ENCODE measurements at places on chromosomes 1 and 21.

DNA sequence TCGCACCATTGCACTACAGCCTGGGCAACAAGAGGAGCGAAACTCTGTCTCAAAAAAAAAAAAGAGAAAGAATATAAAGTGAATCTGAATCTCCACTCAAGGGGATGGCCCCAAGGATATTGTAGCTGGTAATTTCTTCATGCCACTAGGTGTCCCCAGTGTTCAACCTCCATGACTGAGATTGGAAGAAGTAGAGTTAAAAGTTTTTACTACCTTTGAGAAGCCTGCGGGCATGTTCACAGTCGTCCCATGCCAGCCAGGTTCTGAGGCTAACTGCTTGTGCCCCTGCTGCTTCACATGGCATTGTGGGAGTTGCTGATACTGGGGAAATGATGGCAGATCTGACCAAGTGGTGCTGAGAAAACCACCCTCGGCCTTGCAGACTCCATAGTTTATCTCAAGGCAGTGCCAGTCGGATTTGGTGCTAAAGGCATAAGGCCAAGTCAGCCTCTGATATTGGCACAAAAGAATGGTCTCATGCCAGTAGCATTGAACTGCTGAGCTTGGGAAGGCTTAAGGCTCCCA, 10.8 kb upstream of the SHISA4 start:
- peak; percentile 58 for DNase-seq

GRCh38 chr1:60171801-60172200, 98.2 kb upstream of the C1orf87 start:
- DNase-seq = peak; percentile 69

- no peak for DNase-seq
Measured at GRCh38 chr1:238029126-238029525, 138.4 kb upstream of the ZP4 start.

DNA sequence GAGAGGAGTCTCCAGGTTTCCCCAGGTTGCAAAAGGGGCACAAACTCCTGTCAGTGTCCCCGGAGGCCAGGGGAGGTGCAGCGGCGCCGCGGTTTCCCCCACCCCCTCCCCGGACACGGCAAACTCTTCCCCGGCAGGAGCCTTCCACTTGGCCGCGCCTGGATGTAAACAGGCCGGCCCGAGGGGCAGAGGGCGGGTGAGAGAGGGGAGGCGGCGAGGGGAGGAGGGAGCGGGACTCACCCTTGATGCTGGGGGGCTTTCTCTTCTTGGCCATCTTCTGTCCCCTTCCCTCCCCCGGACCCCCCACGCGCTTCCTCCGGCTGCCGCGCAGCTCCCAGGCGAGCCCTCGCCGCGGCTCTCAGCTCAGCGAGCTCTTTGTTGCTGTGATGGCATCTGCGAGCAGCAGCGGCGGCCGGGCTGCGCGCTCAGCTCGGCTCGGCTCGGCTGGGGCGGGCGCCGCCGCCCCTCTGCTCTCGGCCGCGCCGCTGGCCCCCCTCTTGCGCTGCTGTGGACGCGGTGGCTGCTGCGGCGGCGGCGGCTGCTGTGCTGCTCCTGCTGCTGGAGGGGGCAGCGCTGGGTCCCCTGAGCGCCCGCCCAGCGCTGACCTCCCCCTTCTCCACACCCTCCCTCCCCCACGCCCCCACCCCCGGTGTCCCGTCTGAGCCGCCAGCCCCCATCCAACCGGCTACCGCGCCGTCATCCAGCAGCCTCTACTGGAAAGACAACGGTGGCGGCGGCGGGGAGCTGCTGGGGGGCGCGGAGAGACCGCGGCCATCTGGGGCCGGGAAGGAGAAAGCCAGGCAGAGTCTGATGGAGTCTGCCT, 4.9 kb upstream of the SLC44A5 start:
- DNase-seq = peak; percentile 22

DNA sequence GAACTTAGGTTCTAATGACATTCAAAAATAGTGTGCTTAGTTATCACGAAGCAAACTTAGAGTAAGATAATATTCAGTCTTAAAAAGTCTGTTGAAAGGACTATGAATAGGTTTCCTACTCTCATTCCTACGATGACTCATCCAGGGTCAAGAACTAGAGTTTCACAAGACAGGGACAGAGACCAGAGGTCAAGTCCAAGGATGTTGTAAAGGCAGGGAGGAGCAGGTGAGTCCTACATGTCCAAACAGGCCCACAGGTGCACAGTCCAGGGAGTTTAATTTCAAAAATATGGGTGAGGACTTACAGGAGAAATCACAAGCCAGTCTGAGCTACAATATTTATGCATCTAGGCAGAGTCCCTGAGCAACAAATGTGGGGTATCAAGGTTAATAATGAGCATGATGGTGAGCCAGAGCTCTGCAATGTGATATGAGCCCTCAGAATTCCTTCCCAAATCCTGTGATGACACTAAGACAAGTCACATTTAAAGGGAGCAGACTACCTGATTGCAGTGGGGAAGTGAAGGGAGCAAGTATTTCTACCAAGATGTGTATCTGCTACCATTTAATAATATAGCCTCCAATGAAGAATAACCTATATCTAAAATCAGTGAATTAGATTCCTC, 100.0 kb upstream of the NRIP1 start:
- DNase-seq = no peak

GRCh38 chr1:176626572-176627061, 163.6 kb downstream of the PAPPA2 start:
- DNase-seq = no peak

DNA sequence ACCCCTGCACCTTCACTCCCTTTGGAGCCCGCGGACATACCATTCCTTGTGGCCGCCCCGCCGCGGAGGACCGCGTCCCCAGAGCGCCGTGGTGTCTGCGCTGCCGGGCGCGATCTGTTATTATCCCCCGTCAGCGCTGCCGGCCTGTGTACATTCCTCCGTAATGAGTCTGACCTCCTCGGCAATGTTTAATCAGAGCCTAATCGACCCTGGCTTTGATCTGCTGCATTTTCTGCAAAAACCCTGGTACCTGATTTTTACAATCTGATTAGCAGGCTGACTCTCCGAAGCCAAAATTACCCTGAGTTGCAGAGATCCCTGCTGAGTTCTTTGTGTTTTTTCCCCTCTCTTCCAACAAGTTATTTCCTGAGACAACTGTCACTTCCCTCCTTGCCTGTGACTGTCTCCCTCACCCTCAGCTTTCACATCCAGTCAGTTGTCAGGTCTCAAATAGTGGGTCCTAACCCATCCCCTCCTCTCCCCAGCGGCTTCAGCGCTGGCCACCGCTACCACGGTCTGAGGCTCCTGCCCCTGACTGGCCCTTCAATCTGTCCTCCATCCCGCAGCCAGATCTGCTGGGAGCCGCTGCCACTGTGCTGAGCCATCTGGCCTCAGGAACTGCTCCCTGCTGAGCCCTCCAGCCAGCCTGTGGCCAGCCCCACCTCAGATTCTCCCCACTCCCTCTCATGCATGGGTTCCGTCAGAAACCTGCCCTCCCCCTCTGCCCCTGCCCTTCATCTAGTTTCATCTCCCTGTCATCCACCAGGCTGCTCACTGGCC, 53.5 kb downstream of the GLIS1 start:
- DNase-seq = no peak

DNA sequence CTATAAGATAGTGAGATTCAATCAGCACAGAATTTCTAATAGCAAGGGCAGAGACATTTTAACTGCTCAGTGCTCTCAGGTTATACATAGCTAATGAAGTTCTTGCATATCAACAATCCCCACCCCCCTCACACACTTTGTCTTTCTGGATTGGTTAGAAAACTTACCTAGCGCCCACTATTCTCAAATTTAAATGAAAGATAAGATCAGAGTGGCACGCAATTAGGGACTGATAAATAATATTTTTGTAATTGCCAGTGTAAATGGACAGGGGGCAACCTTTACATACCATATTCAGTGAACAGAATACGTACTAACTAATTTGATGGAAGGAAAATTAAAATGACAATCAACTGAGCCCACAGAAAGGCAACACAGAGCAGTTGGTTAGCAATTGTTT, 11.7 kb downstream of the SELL start:
- DNase-seq = no peak

- DNase-seq = no peak
Measured at GRCh38 chr1:206000641-206001339, 2.4 kb downstream of the RAB7B start.

DNA sequence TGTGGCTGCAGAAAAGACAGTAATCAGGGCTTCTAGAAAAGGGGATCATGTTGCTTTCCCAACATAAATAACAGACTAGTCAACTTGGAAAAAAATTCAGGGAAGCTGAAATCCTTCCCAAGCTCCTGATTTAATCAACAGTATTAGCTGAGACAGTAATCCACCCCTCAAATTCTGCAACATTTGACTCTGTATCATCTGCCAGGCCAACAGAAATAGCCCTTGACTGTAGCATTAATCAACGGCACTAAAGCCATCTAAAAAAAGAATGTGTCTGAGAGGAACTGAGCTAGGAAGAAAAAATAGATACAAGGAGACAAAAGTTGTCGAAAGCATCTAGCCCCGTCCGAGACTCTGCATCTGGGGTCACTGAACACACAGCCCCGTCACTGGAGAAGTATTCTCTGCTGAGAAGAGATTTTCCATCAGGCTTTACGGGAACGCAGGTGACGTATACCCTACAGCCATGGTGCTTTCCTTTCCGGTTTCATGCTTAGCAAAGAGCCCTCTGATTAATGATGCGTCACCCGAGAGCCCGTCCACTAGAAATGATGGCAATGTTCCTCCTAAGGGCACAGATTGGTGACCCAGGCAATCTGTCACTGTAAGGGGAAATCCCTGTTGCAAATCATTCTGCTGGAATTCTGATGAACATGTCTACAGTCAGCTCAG, 42.1 kb upstream of the TP53BP2 start:
- peak; percentile 98 for DNase-seq

GRCh38 chr1:248851390-248851789, 7.5 kb downstream of the ZNF692 start:
- no peak for DNase-seq

DNA sequence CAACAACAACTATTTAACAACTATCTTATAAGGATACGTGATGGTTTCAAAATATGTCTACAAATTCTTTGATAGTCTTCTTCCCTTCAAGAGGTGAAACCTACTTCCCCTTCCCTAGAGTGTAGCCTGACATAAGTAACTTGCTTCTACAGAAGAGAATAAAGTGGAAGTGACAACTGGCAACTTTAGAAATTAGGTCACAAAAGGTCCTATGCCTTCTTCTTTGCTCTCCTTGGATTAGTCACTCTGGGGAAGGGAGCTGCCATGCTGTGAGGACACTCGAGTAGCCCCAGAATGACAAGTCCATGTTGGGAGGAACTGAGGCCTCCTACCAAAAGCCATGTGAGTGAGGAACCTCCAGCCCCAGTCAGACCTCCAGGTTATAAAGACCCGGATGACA, 19.2 kb downstream of the EFCAB14 start:
- no peak for DNase-seq

DNA sequence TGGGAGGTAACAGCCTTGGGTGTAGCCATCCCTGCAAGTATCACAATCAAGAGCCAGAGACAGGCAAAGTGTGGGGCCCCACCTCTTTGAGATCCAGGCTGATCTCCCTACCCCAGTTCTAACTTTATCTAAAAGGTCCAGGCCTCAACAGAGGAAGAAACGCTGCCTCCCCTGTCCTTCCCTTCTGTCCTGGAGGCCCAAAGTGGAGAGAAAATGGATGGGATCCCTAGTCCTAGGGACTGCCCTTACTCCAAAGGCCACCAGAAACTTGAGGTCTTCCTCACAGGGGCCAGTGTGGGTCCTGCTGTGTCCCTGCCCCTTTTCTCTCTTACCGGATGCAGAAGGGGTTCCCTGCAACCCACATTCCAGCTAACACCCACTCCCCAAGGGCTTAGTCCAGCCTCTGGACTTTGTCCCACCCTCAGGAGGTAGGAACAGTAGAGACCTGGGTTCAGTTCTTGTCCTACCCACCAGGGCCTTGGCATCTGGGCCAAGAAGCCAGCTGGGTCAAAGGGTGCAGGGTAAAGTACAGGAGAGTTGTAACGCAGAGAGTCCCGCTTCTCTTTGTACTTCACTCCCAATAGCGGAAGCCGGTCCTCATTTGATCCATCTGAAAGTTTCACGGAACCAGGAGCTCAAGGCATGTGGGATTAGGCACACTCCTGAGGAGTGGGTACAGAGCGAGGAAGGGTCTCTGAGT, 1.9 kb downstream of the HDGF start:
- no peak for DNase-seq

DNA sequence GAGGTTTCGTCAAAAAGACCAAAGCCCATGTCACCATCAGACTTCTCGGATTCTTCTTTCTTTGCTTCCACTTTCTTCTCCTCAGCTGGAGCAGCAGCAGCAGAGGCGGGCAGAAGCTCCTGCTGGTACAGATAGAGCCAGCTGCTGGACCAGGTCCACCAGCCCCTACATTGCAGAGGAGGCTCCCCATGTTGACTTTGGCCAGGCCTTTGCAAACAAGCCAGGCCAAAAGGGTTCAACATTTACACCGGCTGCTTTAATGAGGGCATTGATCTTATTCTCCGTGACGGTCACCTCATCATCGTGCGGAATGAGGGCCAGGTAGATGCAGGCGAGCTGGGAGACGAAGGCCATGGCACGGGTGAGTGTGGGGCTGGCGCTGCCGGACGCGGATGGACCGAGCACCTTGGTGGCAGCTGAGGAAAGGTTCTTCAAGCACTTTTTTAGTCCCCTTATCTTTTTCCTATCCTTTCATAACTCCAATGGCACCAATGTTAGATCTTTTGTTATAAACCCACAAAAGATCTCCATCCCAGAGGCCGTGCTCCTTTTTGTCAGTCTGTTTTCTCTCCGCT, 358.5 kb downstream of the RGS7 start:
- DNase-seq = no peak

- DNase-seq = peak; percentile 44
Measured at GRCh38 chr1:192263436-192263835, 53.4 kb upstream of the RGS21 start.

GRCh38 chr1:242467556-242468145, 56.8 kb downstream of the PLD5 start:
- peak; percentile 41 for DNase-seq

GRCh38 chr21:39097335-39097861, 85.9 kb downstream of the PSMG1 start:
- no peak for DNase-seq

DNA sequence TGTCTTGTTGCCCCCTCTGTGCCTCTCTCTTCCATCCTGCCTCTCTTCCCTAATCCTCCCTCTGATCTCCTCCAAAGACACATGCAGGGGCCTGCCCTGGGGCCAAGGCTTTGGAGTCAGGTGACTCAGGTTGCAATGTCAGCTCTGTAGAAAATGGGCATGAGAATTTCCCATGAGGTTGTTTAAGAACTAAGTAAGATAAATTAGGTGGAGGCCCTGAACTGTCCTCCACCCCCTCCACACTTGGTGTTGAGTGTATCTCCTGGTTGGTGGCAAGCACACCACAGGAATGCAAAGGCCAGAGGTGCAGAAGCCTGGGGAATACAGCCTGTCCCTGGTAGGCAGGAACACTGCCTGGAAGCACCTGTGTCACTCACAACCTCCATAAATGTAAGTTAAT, 63.9 kb upstream of the GRIK3 start:
- no peak for DNase-seq

DNA sequence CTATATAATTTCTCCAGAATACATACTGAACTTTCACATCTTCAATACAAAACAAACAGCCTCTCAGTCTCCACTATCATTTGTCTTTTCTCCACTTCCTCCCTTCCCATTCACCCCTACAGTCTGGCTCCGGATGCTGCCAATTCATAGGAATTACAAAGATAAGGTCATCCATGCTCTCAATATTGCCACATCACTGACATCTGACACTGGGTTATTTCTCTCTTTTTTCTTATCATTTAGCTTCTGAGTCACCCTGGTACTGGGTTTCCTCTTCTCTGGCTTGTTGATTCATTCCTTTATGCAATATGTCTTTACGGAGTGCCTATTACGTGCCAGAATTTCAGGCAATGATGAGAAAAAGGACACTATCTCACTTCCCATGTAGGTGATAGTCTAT, 3.1 kb upstream of the SH3BP5L start:
- peak; percentile 48 for DNase-seq

- no peak for DNase-seq
Measured at GRCh38 chr1:213622365-213623063, 365.3 kb upstream of the PROX1 start.
